AG08395 (cell line): ENCODE measurements at places on chromosomes 6 and 20.

- DNase-seq, result no peak
Observed at GRCh38 chr6:14383393-14384174, 266.0 kb downstream of the CD83 start.

DNA sequence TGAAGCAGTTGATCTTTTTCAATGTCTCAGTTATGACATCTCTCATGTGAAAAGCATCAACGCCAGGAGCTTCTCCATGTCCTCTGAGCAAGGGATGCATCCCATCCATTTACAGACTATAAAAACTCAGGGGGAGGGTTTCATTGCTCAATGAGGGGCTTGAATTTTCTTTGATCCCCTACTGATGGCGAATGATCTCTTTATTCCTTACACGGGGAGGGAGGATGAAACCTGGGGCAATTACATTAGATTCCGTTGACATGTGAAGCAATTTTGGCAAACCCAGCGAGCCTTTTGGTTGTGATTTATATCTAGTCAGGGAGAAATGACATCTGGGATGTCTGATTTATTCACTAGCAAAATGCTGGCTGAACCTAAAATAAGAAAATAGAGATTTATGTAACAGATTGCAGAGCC lies 268.9 kb downstream of the HIVEP2 start:
- DNase-seq, result no peak

DNA sequence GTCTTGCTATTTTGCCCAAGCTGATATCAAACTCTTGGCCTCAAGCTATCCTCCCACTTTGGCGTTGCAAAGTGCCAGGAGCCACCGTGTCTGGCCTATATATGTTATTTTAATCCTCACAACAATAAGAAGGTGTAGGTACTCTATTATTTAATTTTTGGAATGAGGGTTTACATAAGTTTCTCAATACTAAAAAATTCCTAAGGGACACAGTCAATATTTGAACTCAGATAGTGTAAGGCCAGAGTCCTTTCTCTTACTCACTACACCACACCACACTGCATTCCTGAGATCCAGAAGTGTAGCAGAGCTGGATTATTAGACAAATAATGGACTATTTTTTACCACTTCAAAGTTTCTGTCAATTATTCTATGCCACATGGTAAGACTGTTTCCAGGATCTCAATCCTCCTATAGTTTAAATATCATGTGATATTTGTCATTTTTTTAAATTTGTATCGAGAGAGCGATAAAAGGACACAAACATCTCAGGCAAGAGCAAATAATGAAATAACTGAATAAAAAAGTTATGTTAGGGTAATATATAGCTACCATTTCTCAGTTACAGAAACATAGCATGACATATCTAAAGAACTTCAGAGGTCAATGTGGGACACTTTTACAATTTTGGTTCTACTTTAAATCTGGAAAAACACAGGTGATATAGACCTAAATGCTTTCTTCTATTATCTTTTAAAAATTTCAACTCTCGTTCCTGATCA lies 162.2 kb upstream of the THEMIS start:
- DNase-seq, result peak; percentile 9

- DNase-seq, result peak; percentile 92
Observed at GRCh38 chr6:13733178-13733887, 21.7 kb upstream of the RANBP9 start.

- no peak for DNase-seq
Observed at GRCh38 chr20:15842872-15843271, 730.4 kb downstream of the KIF16B start.

DNA sequence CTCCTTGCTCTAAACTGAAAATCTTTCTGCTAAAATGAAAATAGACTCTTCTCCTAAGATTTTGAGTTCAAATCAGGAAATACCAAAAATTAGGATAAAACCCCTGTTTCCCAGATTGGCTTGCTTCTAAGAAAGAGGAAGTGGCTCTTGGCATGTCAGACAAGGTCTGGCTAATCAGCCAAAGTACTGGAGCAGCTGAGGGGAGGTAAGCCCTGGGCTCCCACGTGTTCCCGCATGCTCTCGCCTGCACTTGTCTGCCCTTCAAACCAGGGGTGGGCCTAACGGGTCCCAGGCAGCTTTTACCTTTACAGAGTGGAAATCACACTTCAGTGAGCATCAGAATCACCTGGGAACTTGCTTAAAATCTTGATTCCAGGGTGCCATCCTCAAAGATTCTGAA lies 43.2 kb upstream of the GABRR1 start:
- DNase-seq, result no peak

DNA sequence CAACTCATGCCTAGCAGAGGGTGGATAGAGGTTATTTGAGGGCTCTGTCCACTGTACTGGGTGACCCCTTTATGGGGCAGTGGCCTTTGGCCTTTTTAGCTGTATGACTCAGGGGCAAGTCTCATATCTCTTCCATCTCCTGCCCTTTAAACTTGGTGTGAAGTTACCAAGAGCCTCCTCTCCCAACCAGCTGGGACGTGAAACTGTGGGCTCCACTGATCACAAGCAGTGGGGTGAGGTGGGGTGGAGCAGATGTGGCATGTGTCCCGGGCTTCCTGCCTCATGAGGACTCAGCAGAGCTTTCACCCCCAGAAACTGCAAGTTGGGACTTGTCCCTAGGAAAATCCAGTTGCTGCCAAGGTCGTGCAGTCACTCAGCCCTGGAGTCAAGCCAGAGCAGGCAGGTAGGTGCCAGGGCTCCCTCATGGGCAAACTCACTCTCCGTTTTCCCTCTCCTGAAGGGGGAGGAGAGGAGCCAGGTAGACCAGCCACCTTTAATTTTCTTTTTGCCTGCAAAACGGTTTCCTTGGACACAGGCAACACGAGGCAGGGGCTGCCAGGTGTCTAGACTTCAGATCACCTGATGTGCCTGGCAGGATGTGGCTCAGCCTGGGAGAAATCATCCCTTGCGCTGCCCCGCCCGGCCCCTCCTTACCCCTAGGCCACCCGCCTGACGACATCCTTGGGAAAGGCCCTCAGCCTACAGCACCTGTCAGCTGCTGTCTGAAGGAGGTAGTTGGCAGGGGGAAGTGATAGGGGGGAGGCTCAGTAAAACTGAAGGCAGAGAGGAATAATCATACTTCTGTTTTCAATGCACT lies 4.0 kb downstream of the CDKN1A start:
- DNase-seq, result no peak
